Activated CD8-positive, alpha-beta T cell treated with anti-CD3 and anti-CD28 coated beads, Interleukin-2, amount 10 ng/mL, durations not matched to agents 7 days and 5 days (primary cell): ENCODE measurements at places on chromosomes 3 and 15. TPM values are rescaled to one million over a fixed set of nuclear protein-coding genes. Genes with fewer than 3 reads are reported as not detected.

Gene ADAMTSL3
- total RNA-seq: not detected

Gene ZPLD1
- total RNA-seq: not detected

Gene TICRR
- 36.5 TPM for total RNA-seq

Gene NPAP1
- not detected for total RNA-seq

Gene ACP3
- not detected for total RNA-seq

Gene CATSPER2
- total RNA-seq: 9.1 TPM

- no peak for DNase-seq
- H3K27me3 ChIP-seq: no peaks in the 10 kb centered on the region
- no peaks in the 10 kb centered on the region for H3K36me3 ChIP-seq
- no peak overlapping the region for H3K27ac ChIP-seq
- no peaks in the 10 kb centered on the region for H3K4me1 ChIP-seq
- H3K4me3 ChIP-seq: no peak overlapping the region
These were observed 37.7 kb downstream of the CHDH start for GRCh38 chr3:53808496-53808895.

DNA sequence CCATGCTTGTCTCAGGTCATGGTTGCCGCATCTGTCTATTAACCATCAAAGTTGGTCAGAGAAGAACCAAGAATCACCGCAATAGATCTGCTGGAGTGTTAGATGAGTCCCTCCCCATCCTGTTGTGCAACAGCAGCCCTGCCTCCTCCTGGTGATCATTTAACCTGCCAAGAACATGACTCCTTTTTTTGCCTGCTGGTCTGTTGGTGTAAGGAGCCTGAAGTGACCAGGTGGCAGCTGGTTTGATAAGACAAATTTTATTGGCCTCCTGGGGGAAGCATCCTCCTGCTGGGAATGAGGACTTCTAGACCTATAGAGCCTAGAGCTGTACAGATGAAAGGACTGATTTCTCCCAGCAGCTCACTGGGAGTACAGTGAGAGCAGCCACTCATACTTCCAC is 43.5 kb upstream of the RAF1 start:
- H3K4me1 ChIP-seq: no peaks in the 10 kb centered on the region
- peaks cover 12% of the 10 kb centered on the region for H3K27me3 ChIP-seq
- no peak overlapping the region for H3K4me3 ChIP-seq
- no peaks in the 10 kb centered on the region for H3K36me3 ChIP-seq
- DNase-seq: no peak

GRCh38 chr15:67164401-67164791 is 90.1 kb downstream of the AAGAB start:
- no peak for DNase-seq
- peaks cover 3% of the 10 kb centered on the region for H3K4me1 ChIP-seq
- peak overlapping the region; percentile 49 for H3K27ac ChIP-seq
- no peak overlapping the region for H3K4me3 ChIP-seq

GRCh38 chr3:101976473-101976872 is 127.2 kb downstream of the NFKBIZ start:
- H3K36me3 ChIP-seq: peaks cover 2% of the 10 kb centered on the region
- no peak overlapping the region for H3K4me3 ChIP-seq
- H3K27ac ChIP-seq: no peak overlapping the region
- H3K4me1 ChIP-seq: peaks cover 10% of the 10 kb centered on the region
- no peak for DNase-seq

DNA sequence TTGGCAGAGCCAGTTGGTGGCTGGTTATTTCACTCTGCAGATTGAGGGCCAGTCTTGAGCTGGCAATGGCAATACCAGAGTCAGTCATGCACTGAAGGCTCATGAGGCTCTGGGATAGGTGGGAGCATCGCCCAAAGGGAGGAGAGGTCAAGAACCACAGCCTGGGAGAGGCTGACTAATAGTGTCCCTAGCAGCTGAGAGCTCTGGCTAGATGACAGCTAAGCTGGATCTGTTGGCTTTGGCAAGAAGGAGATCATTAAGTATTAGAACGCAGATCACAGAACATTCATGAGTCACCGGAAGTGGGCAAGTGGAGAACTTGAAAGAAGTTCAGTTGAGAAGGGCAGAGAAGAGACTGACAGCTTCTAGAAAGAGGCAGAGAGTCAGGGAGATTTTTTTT is 521.1 kb downstream of the NR2F2 start:
- no peaks in the 10 kb centered on the region for H3K27me3 ChIP-seq
- no peaks in the 10 kb centered on the region for H3K4me1 ChIP-seq
- no peaks in the 10 kb centered on the region for H3K36me3 ChIP-seq
- no peak overlapping the region for H3K4me3 ChIP-seq
- no peak for DNase-seq

DNA sequence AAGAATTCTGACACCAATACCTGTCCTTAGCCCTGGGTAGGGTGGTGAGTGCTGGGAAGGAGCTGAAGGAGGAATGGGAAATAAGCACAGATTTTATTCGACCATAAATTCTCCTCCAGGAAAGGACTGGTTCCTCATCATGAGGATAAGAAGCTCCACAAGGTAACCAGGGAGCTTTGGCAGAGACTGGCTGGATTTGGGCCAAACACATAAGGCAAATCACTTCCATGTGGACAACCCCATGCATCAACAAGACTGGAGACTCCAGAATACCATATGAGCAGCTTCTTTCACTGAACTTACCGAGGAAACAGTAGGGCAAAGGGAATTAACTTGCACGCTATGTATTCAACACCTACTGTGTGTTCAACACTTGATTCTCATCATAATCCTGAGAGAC is 312.5 kb downstream of the NTRK3 start:
- H3K4me1 ChIP-seq: no peaks in the 10 kb centered on the region
- no peak for DNase-seq
- no peak overlapping the region for H3K27ac ChIP-seq
- H3K4me3 ChIP-seq: no peak overlapping the region

DNA sequence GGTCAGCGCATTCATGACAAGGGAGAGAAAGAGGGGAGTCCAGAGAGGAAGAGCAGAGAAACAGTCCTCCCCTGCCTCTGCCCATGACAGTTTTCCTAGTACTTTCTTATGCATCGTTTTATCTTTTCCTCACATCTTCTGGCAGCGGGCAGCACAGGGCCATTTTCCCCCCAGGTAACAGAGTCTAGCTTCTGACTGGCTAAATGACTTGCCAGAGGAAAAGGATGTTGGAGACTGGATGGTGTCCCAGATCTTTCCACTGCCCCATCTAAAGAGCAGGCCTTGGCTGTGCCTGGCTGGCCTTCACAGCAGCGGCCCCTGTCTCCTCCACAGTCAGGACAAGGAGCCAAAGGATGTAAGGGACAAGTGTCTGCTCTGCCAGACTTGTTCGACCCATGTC is 59.3 kb downstream of the CTDSPL start:
- no peak overlapping the region for H3K4me3 ChIP-seq
- no peak overlapping the region for H3K27ac ChIP-seq
- peaks cover 14% of the 10 kb centered on the region for H3K4me1 ChIP-seq
- no peak for DNase-seq
- no peaks in the 10 kb centered on the region for H3K36me3 ChIP-seq
